ENCODE measurements at places on chromosomes 7 and 10. TPM values are rescaled to one million over a fixed set of nuclear protein-coding genes. Genes with fewer than 3 reads are reported as not detected.

LIPJ gene
- total RNA-seq: not detected

HHEX gene
- total RNA-seq: 10.1 TPM

CCL24 gene
- not detected for total RNA-seq

- peak overlapping the region; percentile 36 for H3K4me3 ChIP-seq
- H3K36me3 ChIP-seq: no peaks in the 10 kb centered on the region
- no peaks in the 10 kb centered on the region for H3K27me3 ChIP-seq
These were observed 29.2 kb upstream of the AP5Z1 start for GRCh38 chr7:4745971-4746919.

DNA sequence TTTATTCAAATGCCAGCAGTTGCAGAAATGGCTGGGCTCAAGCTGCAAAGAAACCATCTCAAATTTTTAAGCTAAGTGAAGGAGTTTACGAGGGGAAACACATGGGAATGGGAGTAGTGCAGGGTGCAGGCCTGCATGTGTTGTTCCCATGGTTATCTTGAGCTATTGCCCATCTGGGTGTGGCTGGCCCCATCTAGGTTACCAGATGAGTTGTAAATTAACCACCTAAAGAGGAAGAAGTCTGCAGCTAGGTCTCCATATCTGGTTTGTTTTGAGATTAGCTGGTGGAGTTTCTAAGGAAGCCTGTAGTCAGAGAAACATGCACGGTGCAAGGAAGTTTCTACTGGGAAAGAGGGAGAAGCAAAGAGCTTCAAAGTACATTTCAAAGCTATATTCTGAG lies 23.3 kb upstream of the STEAP2 start:
- H3K27ac ChIP-seq: no peak overlapping the region
- DNase-seq: no peak
- no peaks in the 10 kb centered on the region for H3K27me3 ChIP-seq
- no peak overlapping the region for H3K4me3 ChIP-seq

- H3K27me3 ChIP-seq: no peaks in the 10 kb centered on the region
- no peak overlapping the region for H3K27ac ChIP-seq
- H3K4me3 ChIP-seq: no peak overlapping the region
- no peaks in the 10 kb centered on the region for H3K36me3 ChIP-seq
- H3K4me1 ChIP-seq: no peaks in the 10 kb centered on the region
- DNase-seq: no peak
These were observed 40.6 kb downstream of the LRRC17 start for GRCh38 chr7:102953406-102953805.

DNA sequence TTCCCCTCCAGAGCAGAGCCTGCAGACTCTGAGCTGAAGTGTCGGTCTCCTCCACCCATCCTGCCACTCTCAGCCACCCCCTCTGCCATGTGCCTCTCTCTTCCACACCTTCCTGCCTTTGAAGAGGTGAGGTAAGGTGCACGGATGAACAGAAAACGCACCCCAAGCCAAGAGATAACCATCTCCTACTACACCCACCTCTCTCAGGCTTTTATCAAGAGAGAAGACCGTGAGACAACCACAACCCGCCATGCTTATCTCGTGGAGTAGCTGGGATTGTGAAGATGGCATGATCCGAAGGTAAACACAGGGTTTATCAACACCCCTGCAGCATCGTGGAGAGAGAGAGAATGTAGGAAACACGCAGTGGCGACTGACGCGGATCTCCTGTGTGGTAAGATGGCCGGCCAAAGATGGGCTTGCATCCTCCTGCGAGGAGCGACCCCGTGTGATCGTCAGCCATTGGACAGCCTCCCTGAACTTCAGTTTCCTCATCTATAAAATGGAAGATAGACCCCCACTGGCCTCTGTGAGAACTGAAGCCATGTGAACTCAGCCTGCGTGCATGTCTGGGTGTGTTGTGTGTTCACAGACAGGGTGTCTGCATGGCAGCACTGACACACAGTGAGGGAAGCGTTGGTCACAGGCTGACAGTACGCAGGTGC lies 219.0 kb downstream of the DIP2C start:
- no peaks in the 10 kb centered on the region for H3K27me3 ChIP-seq
- no peak for DNase-seq
- no peaks in the 10 kb centered on the region for H3K36me3 ChIP-seq
- H3K27ac ChIP-seq: no peak overlapping the region
- H3K4me3 ChIP-seq: no peak overlapping the region
